ENCODE measurements at places on chromosomes 16 and 17. TPM values are rescaled to one million over a fixed set of nuclear protein-coding genes. Genes with fewer than 3 reads are reported as not detected.

DNA sequence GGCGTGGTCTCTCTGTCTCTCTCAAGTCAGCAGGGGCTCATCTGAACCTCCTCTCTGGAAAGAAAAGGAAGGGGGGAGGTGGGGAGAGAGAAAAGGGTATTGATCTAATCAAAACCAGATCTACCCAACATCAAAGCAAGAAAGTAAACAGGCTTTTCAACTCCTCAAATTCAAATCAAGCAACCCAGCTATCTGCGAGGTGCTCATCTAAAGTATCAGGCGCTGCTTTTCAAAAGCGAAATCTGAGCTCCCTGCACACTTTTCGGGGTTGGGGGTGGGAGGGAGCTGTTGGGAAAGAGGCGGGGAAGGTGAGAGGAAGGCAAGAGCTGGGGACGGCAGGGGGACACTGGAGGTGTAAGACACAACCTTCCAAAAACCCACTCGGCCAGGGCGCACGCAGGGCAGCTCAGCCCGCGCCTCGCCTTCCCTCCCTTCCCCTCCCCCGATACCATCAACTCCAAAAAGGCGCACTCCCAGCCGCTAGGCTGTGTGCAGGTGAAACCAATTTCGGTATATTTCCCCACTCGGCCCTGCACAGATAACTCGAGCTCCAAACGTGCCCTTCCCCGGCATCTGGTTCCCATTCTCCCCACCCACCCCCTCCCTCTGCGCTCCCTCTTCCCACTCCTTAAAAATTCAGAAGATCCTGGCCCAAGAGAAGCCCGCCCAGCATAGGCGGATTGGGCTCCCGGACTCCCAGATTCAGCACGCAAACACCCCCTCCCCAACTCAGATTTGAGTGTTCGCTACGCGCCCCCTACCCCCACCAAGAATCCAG, 2.6 kb downstream of the AXIN2 start:
- DNase-seq, result no peak

DNA sequence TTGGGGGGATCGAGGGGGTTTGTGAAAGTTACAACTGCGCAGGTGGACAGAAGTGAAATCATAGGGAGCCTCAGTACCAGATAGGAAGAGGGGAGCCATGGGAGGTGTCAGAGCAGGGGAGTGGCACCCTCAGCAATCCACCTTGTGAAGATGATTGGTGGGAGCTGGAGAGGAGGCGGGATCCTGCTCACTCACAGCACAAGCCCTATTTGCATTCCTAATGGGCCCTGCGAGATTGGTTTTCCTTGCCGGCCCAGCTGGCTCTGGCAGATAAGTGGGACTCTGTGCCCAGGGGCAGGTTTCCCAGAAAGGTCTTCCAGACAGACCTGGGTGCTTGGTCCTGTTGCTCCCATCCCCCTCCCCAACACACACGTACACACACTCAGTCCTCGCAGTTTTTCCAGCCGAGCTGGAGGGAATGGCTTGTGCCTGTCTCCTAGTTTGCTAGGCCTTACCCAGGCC, 9.4 kb downstream of the WNT3 start:
- DNase-seq, result no peak

DNA sequence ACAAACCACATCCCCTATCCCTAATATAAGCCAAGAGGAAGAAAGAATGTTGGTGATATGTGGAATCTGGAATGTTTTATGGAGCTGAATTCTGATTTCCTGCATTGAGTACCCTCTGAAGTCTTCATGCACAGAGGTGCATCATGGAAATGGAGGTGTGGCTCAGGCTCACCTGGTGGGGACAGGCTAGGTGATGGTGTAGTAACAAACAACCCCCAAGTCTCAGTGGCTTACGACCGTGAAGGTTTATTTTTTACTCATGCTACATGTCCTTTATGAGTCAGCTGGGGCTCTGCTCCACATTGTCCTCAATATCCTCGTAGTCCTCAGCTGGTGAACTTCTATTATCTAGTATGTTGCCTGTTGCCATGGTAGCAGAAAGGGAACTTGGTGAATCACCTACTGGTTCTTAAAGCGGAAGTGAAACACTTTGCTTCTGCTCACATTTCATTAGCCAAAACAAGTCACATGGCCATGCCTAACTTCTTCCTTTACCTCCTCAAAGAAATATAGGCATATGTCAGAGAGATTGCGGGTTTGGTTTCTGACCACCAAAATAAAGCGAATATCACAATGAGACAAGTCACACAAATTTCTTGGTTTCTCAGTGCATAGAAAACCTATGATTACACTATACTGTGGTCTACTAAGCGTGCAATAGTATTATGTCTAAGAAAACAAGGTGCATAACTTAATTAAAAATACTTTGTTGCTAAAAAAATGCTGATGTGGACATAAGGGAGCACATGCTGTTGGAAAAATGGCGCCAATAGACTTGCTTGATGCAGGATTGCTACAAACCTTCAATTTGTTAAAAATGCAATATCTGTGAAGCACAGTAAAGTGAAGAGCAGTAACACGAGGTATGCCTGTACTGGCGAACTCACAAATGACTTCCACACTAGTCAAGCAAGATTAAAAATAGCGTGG, at the start of gene PMFBP1:
TSS of gene PMFBP1 (minus strand) at position 51 of the 930 bp plus-strand sequence. CDS start 947 bp downstream, outside the sequence.
- no peak for DNase-seq

DNA sequence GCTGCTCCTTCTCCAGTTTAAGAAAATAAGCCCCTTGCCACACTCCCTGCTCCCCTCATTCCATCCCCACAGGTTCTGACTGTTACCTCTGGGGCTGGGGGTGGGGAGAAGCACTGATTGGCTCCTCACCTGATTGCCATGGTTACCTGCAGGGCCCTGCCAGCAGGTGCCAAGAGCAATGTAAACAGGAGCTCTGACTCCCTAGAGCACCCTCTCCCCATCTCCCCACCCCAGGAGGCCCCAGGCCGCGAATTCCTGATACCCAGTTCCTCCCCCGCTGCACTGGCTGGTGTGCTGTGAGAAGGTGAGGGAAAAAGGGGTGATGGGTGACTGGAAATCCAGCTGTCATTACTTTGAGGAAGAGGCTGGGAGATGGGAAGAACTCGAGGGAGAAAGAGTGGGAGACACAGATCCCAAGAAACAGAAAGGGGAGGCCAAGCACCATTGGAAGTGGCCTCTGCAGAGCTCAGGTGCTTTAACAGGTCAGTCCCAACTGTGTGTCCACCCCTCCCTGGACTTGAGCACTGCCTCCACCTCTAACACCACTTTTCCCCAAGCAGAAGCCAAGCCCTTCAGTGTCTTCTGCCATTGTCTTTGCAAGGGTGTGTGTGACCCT, 4.5 kb downstream of the PCGF2 start:
- DNase-seq, result no peak

GRCh38 chr16:52572656-52573055, 25.7 kb upstream of the TOX3 start:
- DNase-seq, result no peak

GRCh38 chr16:56691885-56692284, 9.6 kb downstream of the MT1X start:
- no peak for DNase-seq

- DNase-seq, result no peak
Measured at GRCh38 chr16:28193530-28194423, 18.0 kb downstream of the XPO6 start.

- DNase-seq, result no peak
Measured at GRCh38 chr16:56295739-56296527, 104.6 kb downstream of the GNAO1 start.

DNA sequence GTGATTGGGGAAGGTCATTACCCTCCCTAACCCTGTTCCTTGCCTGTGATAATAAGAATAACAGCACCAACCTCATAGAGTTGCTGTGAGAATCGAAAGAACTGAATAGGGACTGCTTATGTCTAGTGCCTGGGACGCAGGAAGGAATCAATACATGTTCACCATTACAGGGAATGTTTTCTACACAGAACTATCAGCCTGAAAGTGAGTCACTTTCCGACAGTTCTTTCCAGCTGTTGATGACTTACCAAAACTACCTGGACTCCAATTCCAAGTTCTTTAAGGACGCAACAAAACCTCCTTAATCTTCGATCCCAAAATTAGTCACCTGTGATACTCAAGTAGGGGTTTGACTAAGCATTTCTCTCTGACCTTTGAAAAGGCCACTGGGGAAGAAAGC, 29.4 kb downstream of the ZNF423 start:
- DNase-seq, result no peak

GRCh38 chr17:49089094-49089493, 43.5 kb upstream of the B4GALNT2 start:
- no peak for DNase-seq

- no peak for DNase-seq
Measured at GRCh38 chr17:8496081-8496480, 60.4 kb downstream of the NDEL1 start.

- no peak for DNase-seq
Measured at GRCh38 chr17:41653892-41654677, 29.7 kb upstream of the KRT17 start.

DNA sequence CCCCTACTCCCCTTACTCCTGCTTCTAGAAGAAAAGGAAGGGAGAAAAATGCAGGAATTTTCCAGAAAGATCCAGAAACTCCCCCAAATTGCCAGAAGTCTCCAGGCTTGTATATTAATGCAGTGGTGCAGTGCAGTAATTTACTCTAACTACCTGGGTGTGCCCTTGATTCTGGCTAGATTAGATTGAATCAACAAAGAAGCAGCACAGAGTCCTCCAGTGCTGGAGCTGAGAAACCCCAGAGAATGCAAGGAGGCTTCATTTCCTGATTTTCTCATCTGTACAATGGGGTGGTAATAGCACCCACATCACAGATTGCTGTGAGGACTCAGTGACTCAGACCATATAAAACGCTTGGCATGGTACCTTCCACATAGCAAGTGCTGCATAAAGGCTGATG, 247.3 kb upstream of the RPL38 start:
- no peak for DNase-seq

DNA sequence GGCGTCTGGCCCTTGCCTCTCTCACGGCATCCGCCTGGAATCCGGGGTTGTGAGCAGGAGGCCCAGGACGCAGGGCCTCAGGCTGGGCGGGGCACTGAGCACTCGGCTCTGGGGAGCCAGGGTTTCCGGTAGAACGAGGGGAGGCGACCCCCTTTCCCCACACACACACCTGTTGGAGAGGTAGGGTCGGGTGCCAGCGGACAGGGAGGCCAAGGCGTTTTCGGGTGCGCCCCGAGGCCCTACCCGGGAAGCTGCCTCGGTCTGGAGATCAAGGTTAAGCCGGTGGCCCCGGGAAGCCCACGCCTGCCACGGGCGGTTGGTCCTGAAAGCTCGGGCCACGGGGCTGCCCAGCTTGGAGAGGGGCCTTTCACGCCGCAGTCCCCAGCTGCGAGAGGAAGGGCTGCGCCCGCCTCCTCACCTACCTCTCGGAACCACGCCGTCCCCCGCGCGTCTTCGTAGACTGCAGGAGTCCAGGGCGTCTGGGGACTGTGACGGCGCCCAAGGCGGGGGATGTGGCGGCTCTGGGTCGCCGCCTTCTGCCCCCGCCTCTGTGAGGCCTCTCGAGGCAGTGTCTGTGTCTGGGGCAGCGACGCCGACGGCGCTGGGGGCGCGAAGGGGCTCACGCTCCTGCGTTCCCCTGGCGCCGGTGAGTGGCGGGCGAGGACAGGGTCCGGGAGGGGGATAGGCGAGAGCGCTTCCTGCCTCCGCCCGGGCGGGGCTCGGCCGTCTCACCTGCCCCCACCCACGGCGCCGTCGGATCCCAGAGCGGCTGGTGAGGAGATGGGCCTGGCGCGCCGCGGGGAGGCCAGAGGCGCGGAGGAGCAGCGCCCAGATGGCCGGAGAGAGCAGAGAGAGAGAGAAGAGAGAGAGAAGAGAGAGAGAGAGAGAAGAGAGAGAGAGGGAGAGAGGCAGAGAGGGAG, 20.3 kb upstream of the HOXB9 start:
- no peak for DNase-seq

GRCh38 chr17:58275417-58275816, 5.3 kb downstream of the MPO start:
- no peak for DNase-seq

DNA sequence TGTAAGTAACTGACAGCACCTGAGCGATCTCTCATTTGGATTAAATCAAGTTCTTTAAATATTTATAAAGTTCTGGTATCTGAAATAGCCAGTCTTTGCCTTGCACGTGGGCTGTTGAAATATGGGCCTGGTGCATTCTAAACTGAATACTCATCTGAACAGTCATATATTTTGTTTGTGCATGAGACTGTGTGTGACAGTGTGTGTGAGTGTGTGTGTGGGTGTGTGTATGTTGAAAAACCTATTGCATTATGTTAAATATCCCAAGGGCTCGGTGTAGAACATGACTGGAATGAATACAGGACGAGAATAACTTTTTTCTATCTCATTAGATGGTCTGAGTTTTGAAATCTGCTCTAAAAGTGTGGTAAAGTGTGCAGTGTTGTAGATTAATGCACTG, 82.4 kb upstream of the TOX3 start:
- DNase-seq, result no peak

Gene PPP1R27
- 0.36 TPM for polyA plus RNA-seq

Gene PYDC1
- not detected for polyA plus RNA-seq

Gene TNK1
- polyA plus RNA-seq, result 7.2 TPM

Gene HSD17B2
- 15.6 TPM for polyA plus RNA-seq
